ENCODE measurements at places on chromosomes 5 and 9. TPM values are rescaled to one million over a fixed set of nuclear protein-coding genes. Genes with fewer than 3 reads are reported as not detected.

ATP10B gene
- polyA plus RNA-seq: not detected

DNA sequence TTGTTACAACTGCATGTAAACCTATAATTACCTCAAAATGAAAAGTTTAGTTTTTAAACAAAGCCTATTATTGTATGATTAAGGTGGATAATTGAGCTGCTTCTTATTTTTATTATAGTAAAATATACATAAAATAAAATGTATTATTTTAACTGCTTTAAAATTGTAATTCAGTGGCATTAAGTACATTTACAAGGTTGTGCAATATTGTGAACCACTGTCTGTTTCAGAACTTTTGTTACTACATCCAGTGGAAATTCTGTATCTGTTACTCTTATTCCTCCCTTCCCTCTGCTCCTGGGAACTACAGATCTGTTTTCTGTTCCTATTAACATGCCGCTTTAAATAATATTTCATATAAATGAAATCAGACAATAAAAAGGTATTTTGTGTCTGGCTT, 37.1 kb downstream of the ITGA1 start:
- no peak for DNase-seq

ASPN gene
- not detected for polyA plus RNA-seq

DNA sequence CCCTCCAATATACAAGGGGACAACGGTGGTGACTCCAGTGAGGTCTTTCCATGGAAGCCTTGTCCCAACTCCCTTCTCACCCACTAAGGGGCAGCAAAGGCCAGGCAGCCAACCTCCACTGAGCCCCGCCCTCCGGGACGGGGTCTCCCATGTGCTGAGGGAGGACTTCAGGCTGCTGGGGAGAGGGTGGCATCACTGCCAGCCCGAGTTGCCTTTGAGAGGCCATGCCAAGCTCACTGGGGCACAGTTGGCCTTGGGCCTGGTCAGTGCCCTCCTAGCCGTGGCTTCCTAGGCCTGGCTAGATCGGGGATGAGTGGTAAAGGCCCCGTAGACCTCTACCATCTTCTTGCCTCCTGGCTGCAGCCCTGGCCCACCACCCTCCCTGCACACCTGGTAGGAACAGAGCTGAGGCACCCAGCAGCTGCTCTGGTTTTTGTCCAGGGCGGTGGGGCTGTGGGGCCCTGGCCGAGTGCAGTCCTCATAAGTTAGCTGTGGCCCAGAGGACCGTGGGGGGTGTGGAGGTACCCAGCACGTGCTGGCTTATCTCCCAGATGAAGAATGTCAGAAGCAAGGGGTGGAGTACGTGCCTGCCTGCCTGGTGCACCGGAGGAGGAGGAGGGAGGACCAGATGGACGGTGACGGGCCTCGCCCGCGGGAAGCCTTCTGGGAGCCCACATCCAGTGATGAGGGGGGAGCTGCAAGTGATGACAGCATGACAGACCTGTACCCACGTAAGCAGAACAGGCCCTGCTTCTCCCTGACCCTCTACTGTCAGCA, 3.2 kb downstream of the SURF2 start:
- DNase-seq: no peak

DNA sequence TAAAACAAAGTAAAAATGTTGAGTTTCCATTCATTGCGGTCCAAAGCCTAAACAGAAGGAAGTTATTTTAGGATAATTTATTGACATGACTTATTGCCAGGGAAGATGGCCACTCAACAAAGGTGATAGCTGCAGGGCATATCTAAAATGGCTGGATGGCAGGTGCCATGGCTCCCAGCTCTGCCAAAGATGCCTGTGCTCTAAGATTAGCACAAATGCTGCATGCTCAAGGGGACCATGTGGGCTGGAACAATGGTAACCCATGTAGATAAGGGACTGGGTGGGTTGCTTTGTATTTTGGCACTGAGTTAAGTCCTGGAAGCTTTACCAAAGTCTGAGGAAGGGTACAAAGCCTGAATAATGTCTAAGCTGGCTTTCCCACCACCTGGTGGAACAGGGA, 95.5 kb upstream of the IFNK start:
- DNase-seq: no peak
